ENCODE measurements at places on chromosomes 7 and 10. TPM values are rescaled to one million over a fixed set of nuclear protein-coding genes. Genes with fewer than 3 reads are reported as not detected.
A peak's percentile ranks its signal among the peaks of the same experiment; 100 is the strongest.

DNA sequence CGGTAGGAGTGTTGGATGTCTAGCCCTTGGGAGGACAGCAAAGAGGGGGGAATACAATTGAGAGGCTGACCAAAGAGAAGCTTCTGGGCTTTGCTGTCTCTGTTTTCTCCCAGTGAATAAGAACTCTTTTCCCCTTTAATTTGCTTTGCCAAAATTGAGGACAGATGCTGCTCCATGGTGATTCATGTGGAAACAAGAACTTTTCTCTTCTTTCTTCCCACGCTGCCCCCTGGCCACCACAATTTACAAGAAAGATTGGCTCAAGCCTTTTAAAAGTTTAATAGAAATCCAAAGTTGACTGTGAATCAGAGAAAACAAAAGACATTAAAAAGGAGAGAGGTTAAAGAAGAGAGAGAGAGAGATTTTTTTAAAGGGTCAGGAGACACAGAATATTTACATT is 49.0 kb downstream of the PRR15 start:
- no peak for DNase-seq

CHN2 gene
- total RNA-seq = 1.8 TPM

CFTR gene
- total RNA-seq = not detected

DNA sequence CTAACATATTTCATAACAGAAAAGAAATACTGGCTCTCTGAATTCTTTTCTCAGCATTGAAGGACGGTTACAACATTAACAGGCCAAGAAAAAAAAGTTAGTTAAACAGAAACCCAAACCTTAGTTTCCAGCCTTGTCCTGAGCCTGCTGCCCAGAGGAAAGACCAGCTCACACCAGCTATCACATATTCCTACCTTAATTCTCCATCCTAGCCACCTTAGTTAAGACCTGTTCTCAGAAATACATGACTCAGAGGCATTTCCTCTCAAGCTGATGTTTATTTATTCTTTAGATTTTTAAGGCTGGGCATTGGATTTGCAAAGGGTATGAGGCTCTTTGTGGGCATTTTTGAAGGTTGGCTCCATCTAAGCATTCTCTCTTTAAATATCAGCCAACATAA is 34.3 kb upstream of the ADAM12 start:
- DNase-seq = no peak

- DNase-seq = no peak
Observed at GRCh38 chr7:46165276-46165675, 244.2 kb upstream of the IGFBP3 start.

- no peak for DNase-seq
Observed at GRCh38 chr10:75919913-75920312, 488.5 kb downstream of the LRMDA start.

GRCh38 chr10:110022716-110023504 is 15.1 kb downstream of the ADD3 start:
- DNase-seq = no peak

- DNase-seq = no peak
Observed at GRCh38 chr7:29968683-29969395, 20.8 kb downstream of the SCRN1 start.

DNA sequence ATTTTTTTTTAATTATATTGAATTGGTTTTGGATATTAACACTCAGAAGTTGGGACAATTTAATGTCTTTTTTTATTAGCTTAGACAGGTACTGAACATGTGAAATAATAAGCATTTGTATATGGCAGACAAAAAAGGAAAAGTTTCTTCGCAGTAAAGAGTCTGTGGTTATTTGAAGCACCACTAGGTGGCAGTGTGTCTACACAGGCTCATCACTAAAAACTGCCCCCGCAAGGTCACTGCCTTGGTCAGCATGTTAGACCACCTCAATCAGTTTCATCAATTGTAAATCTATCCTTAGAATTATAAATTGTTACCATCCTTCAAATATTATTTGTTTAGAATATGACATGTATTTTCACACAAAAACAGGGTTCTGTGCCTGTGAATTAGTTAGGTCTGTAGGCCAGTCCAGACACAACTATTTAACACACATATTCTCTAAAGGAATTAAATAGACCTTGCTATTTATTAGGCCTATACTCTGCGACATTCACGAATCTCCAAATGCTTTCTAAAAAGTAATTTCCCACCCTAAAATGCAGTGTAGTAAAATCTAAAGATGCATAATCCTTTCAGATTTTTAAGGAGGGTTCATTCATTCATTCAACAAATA is 17.0 kb downstream of the PNLIPRP3 start:
- peak; percentile 25 for DNase-seq

- DNase-seq = no peak
Observed at GRCh38 chr10:25966844-25967243, 32.8 kb downstream of the MYO3A start.

GRCh38 chr7:97731736-97732564 is at the start of gene TAC1:
TAC1 (plus strand) TSS chr7:97732086; CDS start chr7:97732613, 527 bp downstream.
- peak; percentile 2 for DNase-seq

GRCh38 chr7:157339777-157340677 is 3.2 kb downstream of the DNAJB6 start:
- peak; percentile 83 for DNase-seq

GRCh38 chr7:30173058-30173897 is 38.5 kb downstream of the MTURN start:
- no peak for DNase-seq

UPK3BL2 gene
- total RNA-seq = 22.3 TPM

DNA sequence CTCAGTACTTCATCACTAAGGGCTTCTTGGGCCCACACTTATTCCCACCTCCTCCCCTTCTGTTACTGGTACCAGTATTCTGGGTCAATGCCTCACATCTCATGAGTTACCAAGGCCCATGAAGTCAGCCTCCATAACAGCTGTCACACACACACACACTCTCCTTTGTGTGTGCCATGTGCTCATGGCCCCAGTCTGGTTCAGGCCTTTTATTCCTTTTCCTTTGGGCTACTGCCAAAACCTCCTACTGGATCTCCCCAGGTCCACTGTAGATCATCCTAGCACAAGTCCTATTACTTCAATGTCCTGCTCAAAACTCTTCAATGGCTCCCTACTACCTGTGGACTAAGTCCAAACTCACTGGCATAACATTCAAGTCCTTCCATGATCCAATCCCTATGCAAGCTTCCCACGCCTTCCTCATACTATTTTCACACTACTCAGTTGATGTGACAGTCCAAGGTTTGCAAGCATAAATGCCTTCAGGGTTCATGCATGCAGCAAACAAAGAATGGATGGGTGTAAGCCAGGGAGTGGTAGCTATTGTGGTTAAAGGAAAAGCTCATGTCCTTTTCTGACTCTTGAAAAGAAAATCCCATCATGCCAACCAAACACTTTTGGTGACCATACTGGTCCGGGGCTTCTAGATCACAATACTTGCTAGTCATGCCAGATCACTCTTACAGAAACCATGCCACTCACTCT is 68.1 kb downstream of the CCDC6 start:
- no peak for DNase-seq

- DNase-seq = no peak
Observed at GRCh38 chr10:44902941-44903545, 8.1 kb upstream of the TMEM72 start.

CLCN1 gene
- total RNA-seq = not detected

DNA sequence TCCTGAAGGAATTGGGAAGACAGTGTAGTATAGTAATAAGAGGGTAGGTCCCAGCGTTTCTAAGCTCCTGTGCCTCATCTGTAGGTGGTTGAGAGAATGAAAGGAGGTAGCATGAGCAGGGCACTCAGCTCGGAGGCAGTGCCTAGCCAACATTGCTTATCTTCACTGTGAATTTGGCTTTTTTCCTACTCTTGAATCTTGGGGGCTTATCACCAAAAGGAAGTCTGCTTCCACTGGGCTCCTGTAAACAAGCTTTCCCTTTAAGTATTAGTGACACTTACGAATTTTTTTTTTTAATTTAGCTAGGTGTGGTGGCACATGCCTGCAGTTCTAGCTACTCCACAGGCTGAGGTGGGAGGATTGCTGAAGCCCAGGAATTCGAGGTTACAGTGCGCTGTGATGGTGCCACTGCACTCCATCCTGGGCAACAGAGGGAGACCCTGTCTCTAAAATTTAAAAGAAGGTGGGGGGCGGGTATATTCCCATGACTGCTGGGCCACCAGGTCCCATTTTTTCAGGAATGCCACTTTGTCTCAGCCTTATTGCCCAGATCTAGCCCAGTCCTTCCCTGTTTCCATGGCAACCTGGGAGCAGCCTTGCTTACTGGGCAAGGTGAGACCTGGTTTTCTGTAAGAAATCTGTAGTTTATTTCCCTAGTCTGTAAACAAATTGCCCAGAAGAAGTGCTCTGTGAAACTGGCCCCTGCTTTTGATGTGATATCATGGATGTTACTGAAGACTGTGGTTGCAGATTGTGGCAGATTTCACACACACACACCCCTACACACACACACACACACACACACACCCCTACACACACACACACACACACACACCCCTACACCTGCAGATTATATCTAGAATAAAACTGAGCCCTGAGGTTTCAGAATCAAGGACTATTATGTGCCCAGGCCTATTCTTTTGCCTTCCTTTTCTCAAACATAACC is 19.4 kb downstream of the OGDH start:
- no peak for DNase-seq

CPA1 gene
- total RNA-seq = not detected

MMP21 gene
- not detected for total RNA-seq

DNA sequence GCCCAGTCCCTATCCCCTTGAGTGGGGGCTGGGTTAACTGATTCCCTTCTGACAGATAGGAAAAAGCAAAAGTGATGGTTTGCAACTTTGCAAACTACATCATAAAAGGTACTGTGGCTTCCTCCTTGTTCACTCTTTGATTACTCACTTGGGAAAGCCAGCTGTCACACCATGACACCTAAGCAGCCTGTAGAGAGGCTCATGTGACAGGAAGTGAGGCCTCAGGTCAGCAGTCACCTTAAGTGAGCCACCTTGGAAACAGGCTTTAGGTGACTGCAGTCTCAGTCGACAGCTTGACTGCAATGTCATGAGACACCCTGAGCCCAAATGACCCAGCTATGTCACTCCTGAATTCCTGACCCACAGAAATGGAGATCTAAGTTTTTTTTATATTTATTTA is 4.3 kb upstream of the CHCHD2 start:
- DNase-seq = peak; percentile 33

- peak; percentile 73 for DNase-seq
Observed at GRCh38 chr10:15169555-15170401, 1.3 kb upstream of the NMT2 start.

DNA sequence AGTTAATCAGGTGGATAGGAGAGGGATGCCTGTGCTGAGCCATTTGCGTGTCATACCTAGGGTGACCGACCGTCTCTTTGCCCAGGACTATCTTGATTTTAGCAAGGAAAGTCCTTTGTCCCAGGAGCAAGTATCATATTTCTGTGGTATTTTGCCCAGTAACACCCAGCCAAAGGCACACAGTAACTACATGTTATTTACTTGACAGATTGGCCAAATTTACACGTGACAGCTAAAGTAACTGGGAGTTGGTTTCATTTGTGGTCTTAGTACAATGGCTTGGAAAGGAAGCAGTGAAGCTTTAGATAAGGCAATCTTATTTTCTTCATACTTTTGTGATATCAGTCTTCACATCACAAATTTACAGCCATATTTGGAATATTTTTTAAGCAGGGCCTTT is 142.1 kb downstream of the JCAD start:
- no peak for DNase-seq

GRCh38 chr7:140421521-140421920 is 17.7 kb downstream of the RAB19 start:
- no peak for DNase-seq

GRCh38 chr10:13528875-13529713 is at the start of gene BEND7:
BEND7 (minus strand) TSS chr10:13529014; CDS start chr10:13528533, 481 bp downstream.
- peak; percentile 15 for DNase-seq

RPEL1 gene
- total RNA-seq = not detected

DNA sequence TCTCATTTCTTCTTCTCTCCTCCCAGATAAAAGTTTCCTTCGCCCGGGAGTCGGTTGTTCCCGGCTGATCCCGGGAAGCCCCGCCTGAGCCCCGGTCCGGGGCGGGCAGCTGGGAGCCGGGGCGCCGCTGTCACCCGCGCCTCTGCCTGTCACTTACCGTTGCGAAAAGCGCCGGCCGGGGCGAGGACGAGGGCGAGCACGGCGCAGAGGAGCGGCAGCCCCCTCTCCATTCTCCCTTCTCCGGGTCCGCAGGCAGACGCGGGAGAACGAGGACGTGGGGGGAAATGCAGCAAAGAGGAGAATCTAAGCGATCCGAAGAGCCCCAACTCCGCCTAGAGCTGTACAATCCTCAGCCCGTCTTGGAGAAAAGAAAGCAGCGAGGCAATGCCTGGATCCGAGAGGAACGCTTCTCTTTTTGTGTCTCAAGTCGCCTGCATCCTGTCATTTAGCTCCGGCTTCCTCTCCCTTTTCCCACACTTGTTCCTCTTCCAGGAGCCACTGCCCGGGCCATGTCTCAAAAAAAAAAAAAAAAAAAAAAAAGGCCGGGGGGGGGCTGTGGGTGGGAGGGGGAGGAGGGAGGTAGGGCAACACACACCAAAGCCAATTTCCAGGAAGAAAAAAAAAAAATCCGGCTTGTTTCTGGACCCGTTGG is at the start of gene NRP1:
Gene NRP1, minus strand, starts transcription at position 515 of the 652 bp plus-strand sequence. Its CDS starts 285 bp downstream, at position 230.
- DNase-seq = peak; percentile 11

DNA sequence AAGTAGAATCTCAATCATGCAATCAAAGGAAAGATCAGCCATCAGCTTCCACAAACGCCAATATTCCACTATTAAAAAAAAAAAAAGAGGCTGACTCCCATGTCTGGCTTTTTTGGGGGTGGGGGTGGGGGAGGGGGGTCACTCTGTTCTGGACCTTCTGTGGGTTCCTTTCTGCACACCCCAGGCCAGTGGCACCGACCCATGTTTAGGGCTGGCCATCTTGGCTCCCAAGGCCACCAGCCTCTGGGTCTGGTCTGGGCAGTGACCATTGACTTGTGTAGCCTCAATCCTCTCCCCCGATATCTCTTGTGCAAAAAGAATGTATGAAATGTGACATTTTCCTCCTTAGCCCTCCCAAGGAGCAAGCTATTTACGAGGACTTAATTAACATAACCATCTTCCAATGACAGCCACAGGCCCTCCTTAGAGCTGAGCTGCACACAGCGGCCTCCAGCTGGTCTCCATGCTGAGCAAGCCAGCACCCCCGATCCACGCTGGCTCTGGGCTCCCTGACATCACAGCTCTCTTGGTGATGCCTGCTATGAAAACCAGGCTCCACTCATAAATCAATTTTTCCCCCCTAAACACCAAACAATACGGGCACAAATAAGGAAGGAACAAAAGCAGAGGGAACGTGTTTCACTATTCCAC is 100.1 kb downstream of the ZRANB1 start:
- DNase-seq = no peak

DNA sequence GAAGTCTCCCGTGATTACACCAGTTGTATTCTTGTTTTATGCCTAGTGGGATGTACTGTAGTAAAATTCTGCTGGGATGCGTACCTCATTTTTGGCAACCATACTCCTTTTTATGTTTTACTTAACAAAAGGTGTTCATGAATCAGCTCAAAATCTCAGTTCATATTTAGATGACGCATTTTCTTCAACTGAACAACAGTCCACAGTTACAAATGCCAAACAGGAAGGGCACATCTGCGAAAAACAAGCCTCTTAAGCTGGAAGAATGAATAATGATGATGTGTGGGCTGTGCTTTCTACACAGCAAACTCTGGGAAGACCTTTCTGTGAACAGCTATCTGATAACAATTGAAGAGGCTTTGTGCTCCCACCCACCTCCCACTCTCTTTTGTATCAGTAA is 68.4 kb upstream of the NRBF2 start:
- no peak for DNase-seq

SUN3 gene
- total RNA-seq = 0.95 TPM

GRCh38 chr10:127257395-127257794 is 61.0 kb upstream of the INSYN2A start:
- DNase-seq = no peak

- no peak for DNase-seq
Observed at GRCh38 chr7:70573696-70574095, 558.2 kb upstream of the GALNT17 start.

TMEM273 gene
- total RNA-seq = 19.0 TPM

GRCh38 chr10:6385665-6386064 is 182.9 kb downstream of the PFKFB3 start:
- no peak for DNase-seq

All from activated CD8-positive, alpha-beta T cell treated with anti-CD3 and anti-CD28 coated beads for 36 hours (primary cell).